ENCODE measurements at places on chromosomes 16 and 17.

DNA sequence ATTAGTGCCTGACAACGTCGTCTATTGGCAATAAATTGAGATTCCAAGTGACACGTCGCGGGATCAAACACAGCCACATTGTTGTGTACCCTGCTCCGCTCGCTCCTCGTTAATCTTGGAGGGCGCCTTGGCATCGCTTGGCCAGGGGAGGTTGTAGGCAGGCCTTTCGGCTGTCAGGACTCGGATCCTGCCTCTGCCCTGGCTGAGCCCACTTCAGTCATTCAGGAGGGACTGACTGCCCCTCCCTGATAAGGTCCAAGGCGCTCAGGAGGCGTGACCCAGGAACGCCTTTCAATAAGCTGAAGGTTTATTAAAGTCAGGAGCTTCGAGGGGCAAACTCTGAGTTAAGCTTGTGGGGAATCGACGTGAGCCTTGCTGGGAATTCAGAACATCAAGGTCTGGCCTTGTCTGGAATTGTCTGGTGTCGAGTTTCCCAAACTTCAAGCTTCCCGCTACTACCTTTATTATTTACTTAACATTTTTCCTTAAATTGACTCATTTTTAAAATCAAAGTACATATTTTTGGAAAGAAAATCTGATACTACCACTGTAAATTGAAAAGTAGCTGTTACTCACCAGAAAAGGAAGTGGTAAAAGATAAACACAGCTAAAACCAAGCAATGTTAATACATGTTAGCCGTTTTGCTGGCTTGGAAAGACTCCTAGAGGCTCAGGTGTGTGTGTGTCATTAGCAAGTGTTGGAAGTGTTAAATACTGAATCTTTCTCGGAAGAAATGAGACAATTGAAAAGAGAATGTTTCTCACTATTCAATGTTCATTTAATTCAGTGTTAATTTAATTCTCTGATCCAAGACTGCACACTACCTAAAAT, 5.3 kb upstream of the IRX3 start:
- DNase-seq = no peak

- no peak for DNase-seq
Observed at GRCh38 chr16:83138976-83139690, 512.4 kb downstream of the CDH13 start.

- no peak for DNase-seq
Observed at GRCh38 chr17:44083250-44083849, 12.8 kb downstream of the G6PC3 start.

- no peak for DNase-seq
Observed at GRCh38 chr16:53896722-53897121, 192.8 kb downstream of the FTO start.

DNA sequence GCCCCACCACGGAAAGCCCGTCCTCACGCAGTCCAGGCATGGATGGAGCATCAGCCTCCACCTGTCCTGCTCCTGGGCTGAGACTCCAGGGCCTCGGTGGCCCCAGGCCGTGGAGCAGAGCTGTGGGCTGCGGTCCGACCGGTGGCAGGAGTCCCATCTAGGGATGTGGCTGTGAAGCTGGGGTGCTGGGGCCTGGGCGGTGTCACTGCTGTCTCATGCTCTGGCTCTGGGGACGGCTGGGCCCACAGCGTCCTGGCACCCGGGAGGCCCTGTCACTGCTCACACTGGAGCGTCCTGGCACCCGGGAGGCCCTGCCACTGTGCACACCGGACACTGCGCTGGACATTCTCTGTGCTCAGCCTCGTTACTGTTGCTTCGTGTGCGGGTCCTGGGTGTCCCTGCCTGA, 8.4 kb downstream of the BAIAP2 start:
- DNase-seq = no peak

GRCh38 chr17:40038882-40039513, 15.2 kb downstream of the MED24 start:
- DNase-seq = no peak

DNA sequence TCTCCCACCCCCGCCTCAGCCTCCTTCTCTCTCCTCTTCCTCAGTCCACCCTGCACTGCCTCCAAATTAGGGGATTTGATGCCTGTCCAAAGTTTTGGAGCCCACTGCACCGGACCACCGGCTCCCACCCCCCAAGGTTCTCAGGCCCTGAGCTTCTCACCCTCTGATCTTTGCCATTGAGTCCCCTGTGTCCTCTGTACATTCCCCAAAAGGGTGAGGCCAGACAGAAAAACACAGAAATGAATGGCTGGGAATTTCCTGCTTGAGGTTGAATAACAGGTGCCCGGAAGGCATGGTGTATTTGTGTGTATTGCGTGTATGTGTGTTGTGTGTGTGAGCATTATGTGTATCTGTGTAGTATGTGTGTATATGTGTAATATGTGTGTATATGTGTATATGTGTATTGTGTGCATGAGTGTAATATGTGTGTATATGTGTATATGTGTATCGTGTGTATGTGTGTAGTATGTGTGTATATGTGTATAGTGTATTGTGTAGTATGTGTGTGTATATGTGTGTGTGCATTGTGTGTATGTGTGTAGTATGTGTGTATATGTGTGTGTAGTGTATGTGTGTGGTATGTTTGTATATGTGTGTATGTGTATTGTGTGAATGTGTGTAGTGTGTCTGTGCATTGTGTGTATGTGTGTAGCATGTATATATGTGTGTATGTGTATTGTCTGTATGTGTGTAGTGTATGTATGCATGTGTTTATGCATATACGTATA, 16.0 kb upstream of the CCL17 start:
- no peak for DNase-seq

DNA sequence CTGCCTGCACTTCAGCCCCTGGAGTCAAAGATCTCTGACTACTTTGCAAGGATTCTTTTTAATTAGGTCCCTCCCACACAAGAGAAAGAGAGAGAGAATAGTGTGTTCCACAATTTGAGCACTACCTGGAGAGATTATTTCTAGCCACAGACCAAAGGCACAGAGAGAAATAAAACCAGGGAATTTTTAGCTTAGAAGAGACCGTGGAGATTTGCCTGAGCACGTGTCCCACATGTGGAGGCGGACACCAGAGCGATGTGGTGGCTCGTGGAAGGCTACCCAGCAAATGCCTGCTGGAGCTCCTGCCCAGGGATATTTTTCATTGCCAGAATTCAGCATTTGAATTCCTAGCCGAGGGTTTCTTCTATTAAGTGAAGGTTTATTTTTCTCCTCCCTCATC, 50.6 kb downstream of the MGAT5B start:
- DNase-seq = peak; percentile 31

DNA sequence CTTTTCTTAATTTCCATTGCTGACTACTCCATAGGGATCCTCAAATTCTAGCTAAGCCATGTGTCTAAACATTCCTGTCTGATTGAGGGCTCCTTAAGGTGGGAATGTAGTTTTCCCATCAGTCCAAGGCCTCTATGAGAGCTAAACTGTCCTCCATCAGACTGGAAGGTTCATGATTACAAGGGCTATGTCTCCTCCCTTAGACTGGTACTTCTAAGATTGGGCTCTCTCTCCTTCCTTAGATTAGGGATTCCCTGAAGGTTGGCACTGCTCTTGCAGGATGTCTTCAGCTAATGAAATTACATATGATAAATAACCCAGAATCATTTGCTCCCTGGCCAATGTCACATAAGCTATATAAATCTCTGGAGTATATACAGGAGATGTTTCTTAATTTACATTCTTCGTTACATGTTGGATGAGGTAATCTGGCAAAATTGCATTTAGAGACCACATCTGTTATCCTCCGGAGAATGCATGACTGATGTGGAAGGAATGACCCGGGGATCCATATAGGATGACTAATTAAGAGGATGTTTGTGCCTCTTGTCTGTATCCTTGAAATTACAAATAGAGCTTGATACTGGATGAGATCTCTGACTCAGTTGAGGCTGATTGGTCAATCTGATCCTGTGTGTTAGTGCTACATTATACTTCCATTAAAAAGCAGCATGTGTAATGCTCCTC, 14.2 kb downstream of the B4GALNT2 start:
- no peak for DNase-seq

Measured in NCI-H2171 treated with DMSO at 0.1 percent for 48 hours (cell line).